Activated CD4-positive, alpha-beta T cell treated with anti-CD3 and anti-CD28 coated beads, Interleukin-2, Interleukin-6, amounts not matched to agents 100 ng/mL and 50 ng/mL, durations not matched to agents 16 hours and 8 hours (primary cell): ENCODE measurements at places on chromosomes 7 and 10.
A peak's percentile ranks its signal among the peaks of the same experiment; 100 is the strongest.

- peak; percentile 53 for DNase-seq
Observed at GRCh38 chr10:80493522-80494051, 39.5 kb downstream of the TSPAN14 start.

DNA sequence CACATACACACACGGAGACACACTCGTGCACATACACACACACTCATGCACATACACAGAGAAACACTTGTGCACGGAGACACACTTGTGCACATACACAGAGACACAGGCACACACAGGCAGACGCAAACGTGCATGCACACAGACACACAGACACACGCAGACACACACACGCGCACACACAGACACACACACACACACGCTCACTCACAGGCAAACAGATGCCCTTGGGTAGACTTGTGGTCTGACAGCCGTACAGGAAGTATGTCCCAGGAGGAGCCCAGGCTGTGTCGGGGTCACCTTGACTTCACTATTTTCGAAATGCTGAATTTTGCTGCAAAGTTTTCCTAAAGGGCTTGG, 538.0 kb downstream of the DNAJB6 start:
- DNase-seq, result no peak

DNA sequence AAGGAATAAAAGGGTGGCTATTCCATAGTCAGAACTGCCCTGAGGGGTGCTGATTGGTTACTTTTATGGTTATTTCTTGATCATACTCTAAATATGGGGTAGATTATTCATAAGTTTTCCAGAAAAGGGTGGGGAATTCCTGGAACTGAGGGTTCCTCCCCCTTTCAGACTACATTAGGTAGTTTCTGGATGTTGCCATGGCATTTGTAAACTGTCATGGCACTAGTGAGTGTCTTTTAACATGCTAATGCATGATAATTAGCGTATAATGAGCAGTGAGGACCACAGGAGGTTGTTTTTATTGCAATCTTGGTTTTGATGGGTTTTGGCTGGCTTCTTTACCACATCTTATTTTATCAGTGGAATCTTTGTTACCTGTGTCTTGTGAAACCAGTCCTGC, 26.5 kb upstream of the POT1 start:
- no peak for DNase-seq

DNA sequence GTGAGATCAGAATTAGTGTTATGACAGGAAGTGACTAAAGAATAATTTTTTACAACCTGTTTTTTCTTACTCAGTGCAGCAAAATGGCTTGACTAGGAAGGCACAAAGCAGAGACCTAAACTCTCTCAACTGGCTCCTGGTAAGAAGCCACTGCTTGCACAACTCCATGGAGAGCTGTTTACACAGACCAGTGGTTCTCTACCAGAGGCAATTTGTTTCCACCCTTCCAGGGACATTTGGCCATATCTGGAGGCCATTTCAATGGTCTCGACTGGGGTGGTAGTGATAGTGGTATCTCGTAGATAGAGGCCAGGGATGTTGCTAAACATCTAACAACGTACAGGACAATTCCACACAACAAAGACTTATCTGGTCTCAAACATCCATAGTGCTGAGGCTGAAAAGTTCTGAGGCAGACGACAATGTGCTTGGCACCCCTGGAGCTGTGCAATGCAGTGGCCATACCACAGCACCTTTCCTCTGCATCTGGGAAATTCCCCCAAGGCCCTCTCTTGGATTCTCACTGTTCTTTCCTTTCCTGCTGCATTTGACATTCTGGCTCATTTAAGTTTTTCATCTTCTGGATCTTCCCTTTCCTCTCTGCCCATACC, 105.4 kb upstream of the LAMB4 start:
- DNase-seq, result no peak

DNA sequence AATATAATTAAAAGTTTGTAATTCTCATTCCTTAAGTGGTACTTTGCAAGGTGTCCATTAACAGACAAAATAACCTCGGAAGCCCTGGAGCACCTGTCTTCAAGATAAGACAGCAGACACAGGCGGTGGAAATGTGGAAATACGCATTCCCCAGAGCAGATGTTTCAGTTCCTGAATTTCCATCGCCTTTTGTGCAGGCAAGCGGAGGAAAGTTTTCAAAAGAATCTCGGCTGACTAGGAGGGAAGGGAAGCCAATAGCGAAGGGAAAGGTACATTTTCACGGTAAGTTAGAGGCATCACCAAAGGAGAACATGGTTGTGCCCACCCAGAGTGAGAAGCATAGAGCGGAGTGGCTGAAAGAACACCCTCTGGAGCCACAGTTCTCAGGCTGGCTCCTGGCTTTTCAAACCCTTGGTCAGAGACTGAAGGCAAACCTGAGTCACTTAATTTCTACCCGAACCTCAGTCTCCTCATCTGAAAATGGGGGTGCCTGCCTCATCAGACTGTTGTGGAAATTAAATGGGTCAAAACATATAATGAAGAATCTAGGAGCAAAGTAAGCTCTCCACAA, 13.6 kb downstream of the CPA1 start:
- no peak for DNase-seq

DNA sequence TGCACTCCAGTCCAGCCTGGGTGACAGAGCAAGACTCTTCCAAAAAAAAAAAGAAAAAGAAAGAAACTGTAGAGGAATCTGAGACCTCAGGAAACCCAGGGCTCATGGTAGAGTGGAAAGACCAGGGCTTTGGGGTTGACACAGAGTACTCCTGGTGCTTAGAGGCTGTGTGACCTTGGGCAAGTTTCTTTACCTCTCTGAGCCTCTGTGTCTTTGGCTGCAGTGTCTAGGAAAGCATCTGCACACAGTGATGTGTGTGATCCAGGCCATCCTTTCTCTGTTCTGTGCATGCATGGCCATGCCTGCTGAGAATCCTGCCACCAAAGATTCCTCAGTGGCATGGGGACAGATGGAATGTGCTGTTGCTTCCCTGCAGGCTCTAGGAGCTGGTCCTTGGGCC, 71.7 kb upstream of the GTF2I start:
- DNase-seq, result no peak

DNA sequence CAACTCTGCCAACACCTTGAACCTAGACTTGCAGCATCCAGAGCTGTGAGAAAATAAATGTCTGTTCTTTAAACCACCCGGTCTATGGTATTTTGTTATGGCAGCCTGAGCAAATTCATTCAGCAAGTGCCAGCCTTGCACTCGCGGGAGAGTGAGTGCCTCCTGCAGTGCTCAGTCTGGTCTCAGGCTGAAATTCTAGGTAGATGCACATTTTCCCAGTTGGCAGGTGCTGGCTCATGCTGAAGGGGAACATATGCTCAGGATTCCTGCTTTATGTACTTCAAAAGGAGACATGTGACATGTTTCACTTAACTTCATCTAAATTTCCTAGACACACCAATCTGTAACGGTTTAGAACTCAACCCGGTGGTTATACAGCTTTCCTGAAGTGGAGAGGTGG, 170.8 kb downstream of the MGMT start:
- no peak for DNase-seq

DNA sequence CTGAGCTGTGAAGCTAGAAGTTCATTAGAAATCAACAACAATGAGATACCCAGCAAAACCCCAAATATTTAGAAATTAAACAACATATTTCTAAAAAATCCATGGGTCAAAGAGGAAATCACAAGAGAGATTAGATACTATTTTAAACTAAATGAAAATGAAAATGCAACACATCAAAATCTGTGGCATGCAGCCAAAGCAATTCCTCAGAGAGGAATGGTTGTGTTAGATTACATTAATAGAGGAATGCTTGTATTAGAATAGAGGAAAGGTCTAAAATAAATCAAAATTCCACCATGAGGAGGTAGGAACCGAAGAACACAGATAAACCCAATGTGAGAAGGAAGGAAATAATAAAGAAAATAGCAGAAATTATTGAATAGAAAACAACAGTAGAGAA, 642.1 kb upstream of the GALNT17 start:
- DNase-seq, result no peak
